8988T (cell line): ENCODE measurements at places on chromosomes 1 and 21.

DNA sequence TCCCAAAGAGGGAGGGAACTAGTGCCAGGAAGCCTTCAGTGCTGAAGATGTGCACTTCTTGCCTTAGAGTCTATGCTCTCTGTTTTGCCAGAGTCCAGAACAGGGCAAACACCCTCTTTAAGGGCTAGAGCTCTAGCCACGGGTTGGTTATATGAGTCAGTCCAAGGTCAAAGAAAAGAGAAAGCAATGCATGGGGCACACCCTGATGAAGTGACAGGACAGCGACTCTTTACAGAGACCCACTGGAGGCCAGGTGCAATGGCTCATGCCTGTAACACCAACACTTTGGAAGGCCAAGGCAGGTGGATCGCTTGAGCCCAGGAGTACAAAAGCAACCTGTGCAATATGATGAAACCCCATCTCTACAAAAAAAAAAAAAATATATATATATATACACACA lies 86.1 kb downstream of the TGFBR3 start:
- no peak for DNase-seq

DNA sequence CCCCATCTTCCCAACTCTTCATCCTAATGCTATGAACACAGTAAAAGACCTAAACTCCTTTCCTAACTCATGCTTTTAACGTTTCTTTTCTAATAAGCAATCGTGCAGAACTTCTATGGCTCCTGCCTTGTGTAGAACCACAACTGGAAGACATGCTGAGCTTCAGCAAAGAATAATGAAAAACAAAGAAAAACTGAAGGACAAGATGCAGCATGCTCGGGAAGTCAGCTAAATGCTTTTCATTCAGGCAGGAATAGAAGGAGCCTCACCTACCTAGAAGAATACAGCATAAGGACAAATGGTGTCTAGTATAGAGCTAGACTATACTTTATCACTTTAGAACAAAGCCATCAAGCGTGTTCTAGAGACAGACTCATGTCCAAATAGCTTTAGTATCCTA lies 45.9 kb downstream of the LUZP1 start:
- DNase-seq = no peak

- DNase-seq = no peak
Measured at GRCh38 chr1:175873290-175873935, 130.0 kb upstream of the TNR start.

- no peak for DNase-seq
Measured at GRCh38 chr1:232837087-232837486, 31.9 kb downstream of the MAP10 start.

DNA sequence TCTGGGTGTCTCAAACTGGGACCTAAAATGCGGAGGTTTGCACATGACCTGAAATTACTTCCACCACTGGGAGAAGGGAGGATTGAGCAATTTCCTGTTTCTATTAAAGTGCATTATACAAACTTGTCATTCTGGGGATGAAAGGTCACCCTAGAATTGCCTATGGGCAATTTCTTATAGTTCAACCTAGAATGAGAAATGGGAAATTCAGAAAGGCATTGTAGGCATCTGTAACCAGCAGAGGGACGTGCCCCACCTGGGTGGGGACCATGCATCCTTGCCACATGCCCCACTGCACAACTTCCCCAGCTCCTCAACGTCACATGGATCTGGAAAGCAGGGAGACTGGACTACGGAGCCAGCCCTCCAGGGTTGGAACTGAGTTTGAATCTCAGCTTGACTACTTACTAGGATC lies 47.0 kb downstream of the MRPL39 start:
- no peak for DNase-seq

GRCh38 chr1:245772739-245773138 lies 618.0 kb downstream of the KIF26B start:
- no peak for DNase-seq

DNA sequence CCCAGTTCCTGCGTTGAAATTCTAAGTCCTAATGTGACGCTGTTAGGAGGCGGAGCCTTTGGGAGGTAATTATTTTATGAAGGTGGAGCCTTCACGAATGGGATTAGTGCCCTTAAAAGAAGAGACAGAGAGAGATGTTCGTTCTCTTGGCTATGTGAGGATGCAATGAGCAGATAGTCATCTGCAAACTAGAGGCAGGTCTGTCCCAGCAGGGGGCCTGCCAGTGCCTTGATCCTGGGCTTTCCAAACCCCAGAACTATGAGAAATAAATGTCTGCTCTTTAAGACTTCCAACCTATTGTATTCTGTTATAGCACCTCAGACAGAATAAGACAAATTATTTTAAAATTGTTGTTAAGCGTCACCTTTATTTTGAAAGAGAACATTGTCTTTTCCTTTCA lies 123.1 kb upstream of the KCNJ6 start:
- DNase-seq = no peak

GRCh38 chr1:202658251-202658759 lies 51.9 kb downstream of the SYT2 start:
- no peak for DNase-seq

DNA sequence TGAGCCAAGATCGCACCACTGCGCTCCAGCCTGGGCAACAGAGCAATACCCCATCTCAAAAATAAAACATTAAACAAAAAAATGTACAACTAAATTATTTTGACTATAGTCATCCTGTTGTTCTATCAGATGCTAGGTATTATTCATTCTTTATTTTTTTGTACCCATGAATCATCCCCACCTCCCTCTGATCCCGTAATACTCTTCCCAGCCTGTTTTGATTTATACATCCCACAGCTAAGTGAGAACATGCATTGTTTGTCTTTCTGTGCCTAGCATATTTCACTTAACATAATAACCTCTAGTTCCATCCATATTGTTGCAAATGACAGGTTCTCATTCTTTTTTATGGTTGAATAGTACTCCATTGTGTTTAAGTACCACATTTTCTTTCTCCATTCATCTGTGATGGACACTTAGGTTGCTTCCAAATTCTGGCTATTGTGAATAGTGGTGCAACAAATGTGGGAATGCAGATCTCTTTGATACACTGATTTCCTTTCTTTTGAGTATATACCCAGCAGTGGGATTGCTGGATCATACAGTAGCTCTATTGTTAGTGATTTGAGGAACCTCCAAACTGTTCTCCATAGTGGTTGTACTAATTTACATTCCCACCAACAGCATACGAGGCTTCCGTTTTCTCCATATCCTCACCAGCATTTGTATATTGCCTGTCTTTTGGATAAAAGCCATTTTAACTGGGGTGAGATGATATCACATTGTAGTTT lies 84.4 kb downstream of the MACF1 start:
- no peak for DNase-seq

DNA sequence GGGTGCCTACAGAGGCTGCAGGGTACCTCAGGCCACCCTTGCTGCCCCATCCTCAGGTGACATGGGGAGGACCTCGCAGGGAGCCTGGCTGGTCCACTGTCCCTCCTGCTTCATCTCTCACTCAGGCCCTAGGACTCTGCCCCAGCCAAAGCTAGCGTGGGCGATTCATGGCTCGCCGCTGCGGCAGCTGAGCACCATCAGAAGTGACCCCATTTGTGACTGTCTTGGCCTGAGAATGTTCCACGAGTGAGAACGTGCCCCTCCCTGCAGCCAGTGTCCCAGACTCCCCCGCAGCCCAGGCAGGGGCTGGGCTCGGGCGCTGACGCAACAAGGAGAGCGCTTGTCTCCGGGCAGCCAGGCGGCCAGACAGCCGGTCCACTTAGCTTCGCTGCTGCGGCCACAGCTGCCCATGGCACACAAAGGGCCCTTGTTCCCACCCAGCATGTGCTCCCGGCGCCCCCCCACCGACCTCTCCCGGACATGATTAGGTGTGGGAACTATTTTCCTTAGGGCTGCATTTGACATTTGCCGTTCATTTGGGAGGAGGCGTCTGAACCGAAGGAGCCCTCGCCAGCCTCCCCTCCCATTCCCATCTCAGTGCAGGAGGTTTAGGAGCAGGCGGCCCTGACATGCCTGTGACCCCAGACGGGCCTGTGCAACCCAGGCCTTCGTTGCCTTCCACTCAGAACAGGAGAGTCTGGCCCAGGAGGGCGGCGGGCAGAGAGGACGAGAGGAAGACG lies 19.3 kb upstream of the POFUT2 start:
- DNase-seq = no peak

DNA sequence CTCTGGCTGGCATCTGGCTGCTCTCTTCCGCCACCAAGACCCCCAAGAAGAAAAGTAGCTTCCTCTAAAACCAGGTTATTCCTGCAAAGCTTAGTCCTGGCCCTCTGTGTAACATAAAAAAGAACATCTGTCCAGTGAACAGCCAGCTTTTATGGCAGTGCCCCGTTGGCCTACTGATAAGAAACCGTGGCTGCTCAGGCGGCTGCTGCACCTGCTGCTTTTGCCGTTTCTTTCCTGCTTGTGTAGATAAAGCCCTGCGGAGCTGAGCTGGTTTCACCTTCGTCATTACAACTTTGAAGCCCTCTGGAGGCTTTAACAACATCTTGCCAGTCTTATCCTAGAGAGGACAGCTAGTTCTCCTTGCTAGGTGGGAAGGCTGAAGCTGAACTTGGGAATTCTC lies 20.5 kb downstream of the ELAPOR1 start:
- DNase-seq = no peak

GRCh38 chr1:203289982-203290260 lies 15.4 kb upstream of the BTG2 start:
- DNase-seq = no peak

GRCh38 chr1:63532727-63533126 lies 9.4 kb downstream of the EFCAB7 start:
- DNase-seq = no peak

DNA sequence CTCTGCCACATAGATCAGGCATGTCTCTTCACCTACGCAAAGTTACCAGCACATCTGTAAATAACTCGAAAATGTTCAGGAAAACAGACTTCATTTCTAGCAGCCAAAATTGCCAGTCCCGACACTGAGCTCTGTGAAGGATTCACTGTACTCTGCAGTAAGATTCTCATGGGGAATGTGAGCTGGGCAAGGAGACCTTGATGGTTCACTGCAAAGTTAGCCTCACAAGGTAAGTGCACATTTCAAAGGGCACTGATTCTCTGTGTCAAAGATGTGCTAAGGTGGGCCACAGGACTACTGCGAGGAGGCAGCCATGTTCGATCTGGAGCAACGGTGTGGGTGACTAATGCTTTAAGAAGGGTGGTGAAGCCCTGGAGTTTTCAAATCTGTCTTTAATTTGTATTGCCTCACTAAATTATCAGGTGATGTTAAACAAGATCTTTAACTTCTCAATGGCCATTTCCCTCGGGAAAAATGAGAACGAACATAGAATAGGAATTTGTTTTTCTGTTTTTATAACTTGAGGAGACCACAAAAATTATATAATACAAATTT lies 25.2 kb downstream of the STPG1 start:
- DNase-seq = no peak

DNA sequence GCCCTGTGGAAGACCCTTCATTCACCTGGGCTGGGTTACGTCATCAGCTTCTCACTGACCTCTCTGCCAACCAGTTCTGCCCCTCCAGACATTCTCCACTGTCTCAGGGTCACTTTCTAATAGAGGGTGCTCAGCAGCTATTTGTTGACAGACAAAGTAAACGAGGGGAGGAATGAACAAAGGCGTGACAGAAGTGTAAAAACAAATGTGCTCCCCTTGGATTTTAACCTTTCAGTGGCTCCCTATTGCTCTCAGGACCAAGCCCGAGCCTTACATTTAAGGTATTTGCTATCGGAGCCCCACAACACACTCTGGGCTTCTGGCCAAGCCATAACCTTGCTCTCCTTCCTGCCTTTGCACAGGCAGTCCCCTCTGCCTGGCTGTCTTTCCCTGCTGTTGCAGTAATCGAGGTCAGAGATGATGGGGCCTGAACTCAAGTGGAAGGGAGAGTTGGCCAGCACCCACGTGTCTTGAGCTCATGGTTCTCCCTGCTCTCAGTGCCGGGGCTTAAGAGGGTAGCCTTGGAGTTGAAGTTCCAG lies 9.3 kb upstream of the MARCKSL1 start:
- no peak for DNase-seq

DNA sequence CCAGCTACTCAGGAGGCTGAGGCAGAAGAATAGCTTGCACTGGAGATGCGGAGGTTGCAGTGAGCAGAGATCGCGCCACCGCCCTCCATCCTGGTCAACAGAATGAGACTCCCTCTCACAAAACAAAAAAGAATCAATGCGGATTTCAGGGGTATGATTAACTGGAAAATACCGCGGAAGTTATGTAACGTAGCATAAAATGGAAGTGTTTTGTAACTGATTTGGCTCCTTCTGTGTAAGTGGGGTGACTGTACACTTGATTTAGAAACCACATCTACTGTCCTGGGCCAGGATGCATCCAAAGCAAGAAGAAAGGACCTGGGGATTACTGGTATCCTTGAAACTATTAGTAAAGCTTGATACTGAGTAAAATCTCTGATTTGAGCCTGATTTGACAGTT lies 3.1 kb upstream of the VAMP4 start:
- no peak for DNase-seq

GRCh38 chr1:174301295-174302077 lies 142.2 kb downstream of the RABGAP1L start:
- DNase-seq = no peak

DNA sequence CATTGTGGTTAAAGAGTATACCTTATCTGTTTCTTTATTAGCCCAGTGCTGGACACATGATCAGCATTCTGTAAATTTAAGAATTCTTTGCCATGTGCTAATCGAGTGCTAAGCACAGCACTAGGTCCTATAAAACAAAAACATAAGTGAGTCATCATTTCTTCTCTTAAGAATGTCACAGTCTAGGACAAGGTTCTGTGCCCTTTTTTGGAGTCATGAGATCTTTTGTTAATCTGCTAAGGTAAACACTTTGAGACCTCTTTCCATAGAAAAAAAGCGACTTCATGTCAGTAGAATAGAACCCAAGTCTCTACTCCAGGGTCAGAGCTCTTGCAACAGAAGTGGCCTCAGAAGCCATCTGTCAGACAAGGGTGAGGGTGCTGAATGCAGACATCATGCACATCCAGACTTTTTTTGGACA lies 70.0 kb upstream of the NFIA start:
- no peak for DNase-seq
